ENCODE measurements at places on chromosomes 1 and 21. TPM values are rescaled to one million over a fixed set of nuclear protein-coding genes. Genes with fewer than 3 reads are reported as not detected.

- DNase-seq: no peak
Measured at GRCh38 chr1:38246955-38247952, 200.7 kb upstream of the POU3F1 start.

DNA sequence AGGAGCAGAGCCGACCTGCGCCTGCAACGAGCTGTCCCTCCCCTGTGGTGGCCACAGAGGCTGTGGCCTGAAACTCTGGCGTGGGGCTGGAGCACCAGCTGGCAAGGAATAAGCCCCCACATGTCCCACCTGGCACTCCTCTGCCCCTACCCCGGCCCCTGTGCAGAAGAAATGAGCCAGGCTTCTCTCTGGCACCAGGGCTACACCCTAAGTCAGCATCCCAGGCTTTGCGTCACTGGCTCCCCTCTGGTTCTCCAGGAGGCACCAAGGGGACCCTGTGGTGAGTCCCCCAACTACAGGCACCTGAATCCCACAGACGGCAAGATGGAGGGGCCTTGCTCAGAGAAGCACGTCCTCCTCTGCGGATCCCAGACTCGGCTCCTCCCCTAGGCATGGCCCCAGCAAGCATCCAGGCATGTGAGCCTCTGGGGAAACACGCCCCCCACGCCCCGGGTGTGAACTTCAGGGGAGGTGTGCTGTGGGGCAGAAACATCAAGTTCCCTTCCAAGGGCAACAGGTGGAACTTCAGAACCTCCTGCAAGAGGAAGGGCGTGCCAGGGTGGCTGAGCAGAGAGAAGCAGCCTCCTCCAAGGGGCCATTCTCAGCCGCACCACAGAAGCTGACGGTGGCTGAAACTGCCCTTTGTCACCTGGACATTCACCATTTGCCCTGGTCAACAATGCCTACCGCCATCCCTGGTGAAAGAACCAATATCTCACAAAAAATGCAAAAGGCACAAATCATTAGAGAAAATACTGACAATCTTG, 2.9 kb downstream of the KRTAP10-7 start:
- no peak for DNase-seq

GRCh38 chr1:93723110-93723509, 41.5 kb upstream of the BCAR3 start:
- DNase-seq: no peak

DNA sequence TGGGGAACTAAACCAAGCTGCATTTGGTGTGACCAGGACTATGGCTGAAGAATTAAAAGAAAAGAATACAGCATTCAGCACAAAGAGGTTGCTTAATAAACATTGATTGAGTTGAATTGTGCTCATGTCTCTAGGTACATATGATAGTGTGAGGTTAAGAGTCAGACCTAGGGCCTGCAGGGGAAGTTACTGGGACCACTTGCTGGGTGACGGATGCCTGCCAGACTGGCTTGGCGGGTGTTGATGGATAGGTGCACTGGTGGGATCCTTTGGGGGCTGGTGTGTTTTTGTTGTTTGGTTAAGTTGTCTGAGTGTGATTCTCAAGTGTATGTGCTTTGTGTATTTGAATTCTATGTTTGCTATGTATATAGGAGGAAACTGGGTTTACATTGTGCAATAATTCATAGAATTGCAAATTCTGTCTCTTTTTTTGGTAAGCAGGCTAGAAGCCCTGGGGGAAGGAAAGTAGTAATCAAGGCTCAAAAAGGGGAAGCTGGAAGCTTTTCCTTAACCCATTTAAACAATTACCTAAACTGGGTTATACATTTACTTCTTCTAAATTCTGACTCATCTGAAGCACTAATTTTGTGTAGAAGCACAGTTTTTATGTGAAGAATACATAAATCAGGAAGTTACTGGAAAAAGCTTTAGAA, 1.8 kb downstream of the CD101 start:
- no peak for DNase-seq

- DNase-seq: no peak
Measured at GRCh38 chr1:170096806-170097340, 22.4 kb upstream of the KIFAP3 start.

- DNase-seq: no peak
Measured at GRCh38 chr1:173100476-173101107, 49.9 kb upstream of the TNFSF18 start.

GRCh38 chr1:222329493-222330045, 218.3 kb downstream of the HHIPL2 start:
- DNase-seq: no peak

- DNase-seq: no peak
Measured at GRCh38 chr1:147080006-147080661, 92.1 kb downstream of the PRKAB2 start.

DNA sequence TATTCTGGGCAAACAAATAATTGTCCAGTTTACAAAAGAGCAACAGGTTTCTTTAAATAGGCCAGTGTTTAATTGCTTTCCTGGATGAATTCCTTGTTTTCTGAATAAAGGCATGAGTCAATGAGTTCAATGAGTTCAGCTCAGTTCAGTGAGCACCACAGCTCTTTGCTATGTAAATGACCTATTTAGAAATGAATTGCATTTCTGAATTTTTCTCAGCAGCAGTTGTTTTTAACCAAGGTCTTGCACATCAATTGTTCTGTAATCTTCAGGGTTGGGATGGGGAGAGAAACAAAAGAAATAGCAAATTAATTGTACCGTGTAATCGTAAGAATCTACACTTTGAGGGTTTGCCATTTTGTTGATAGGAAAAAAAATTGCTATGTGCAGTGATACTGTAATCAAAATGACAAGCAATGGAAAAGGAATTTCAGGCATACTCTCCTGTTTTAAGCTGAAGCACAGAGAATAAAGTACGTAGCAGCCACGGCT, 45.7 kb downstream of the MIS18A start:
- DNase-seq: no peak

- peak; percentile 34 for DNase-seq
Measured at GRCh38 chr21:16913010-16913409, 599.8 kb upstream of the CXADR start.

DNA sequence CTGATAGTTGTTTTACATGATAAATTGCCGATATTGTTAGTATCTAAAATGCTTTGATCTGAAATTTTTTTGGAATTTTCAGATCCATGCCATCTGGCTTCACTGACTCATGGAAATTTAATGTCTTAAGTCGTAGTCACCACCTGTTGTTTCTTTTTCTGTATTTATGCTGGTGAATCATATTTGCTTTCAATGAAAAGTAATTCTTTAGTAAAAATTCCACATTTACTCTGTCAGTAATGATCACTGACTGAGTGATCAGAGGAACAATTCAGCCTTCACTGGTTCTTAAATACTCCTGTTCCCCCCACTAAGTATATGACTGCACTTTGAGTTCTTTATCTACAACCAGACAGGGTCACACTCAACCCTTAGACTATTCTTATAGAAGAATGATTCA, 185.6 kb upstream of the NRIP1 start:
- DNase-seq: no peak

GRCh38 chr1:82704966-82705365, 904.2 kb downstream of the ADGRL2 start:
- DNase-seq: no peak

- DNase-seq: no peak
Measured at GRCh38 chr1:203672346-203672745, 45.7 kb downstream of the ATP2B4 start.

DNA sequence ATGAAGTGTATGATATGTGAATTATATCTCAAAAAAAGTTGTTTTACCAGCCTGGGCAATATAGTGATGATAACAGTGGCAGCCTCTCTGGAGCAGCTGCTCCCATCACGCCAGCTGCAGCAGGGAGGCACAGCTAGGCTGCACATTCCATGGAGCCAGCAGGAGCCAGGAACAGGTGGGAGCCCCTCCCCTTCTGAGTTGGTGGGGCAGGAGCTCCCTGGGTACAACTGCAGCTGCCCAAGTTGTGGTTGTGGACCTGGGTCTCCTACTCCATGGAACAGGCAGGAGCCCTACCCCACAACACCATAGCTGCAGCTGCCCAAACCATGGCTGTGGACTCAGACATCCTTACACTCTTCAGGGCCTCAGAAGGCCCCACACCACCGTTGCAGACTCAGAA, 21.7 kb upstream of the FNBP1L start:
- no peak for DNase-seq

DNA sequence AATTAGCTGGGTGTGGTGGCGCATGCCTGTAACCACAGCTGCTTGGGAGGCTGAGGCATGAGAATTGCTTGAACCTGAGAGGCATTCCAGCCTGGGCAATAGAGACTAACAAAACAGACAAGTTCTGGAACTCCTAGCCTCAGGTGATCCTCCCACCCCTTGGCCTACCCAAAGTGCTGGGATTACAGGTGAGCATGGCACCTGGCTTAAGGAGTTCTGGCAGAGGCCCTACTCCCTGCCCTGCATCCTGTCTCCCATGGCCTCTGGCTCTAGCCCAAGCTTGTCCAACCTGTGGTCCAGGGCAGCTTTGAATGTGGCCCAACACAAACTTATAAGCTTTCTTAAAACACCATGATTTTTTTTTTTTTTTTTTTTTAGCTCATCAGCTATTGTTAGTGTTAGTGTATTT, 20.4 kb downstream of the TOMM20 start:
- no peak for DNase-seq

The CD1E gene
- total RNA-seq: not detected

The POLR3C gene
- 33.4 TPM for total RNA-seq

The ZNF670 gene
- total RNA-seq: 12.8 TPM

The OR2T11 gene
- total RNA-seq: not detected

The NBL1 gene
- 6.4 TPM for total RNA-seq

The WNT2B gene
- 0.66 TPM for total RNA-seq

The CA6 gene
- not detected for total RNA-seq

The GPR37L1 gene
- 0.11 TPM for total RNA-seq

The GPR25 gene
- total RNA-seq: not detected

The TIAM1 gene
- total RNA-seq: 23.1 TPM

The NR0B2 gene
- not detected for total RNA-seq

The VANGL1 gene
- 13.5 TPM for total RNA-seq

Measured in H9 (cell line).